ENCODE measurements at places on chromosomes 7 and 10.

GRCh38 chr10:6953271-6953801 lies 373.3 kb upstream of the PRKCQ start:
- DNase-seq: no peak

DNA sequence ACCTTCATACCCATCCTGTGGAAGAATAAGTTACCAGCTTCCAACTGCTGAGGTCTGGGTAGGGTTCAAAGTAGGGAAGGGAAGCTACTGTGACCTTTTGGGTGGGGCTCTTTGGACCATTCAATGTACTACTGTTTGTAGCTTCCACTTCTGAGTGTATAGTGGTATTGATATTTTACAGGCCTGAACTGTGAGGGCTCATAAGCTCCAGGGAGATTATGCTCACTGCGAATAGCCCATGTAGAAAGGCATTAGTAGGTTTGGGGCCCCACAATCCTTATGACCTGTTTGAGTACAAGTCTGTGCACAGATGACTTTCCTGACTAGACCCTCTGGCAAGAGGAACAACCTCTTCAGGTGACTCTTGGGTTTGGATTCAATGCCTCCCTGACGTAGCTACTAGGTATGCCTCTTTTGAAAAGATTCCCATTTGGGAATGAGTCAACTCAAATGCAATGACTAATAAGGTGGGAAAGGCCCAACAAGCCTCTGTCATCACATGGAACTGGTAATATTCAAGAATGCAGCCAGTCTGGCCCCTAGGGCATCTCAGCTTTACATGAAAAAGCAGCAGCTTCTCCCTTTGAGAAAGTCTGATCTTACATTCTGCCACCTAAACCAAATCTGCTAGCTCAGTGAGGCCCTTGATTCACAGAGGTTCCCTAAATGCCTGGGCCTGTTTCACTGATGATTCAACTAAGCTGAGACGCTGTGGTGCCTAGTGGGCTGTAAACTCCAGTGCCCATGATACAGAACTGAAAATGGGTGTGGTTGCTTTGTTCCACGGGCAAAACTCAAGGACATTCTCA lies 79.8 kb downstream of the ABI1 start:
- no peak for DNase-seq

DNA sequence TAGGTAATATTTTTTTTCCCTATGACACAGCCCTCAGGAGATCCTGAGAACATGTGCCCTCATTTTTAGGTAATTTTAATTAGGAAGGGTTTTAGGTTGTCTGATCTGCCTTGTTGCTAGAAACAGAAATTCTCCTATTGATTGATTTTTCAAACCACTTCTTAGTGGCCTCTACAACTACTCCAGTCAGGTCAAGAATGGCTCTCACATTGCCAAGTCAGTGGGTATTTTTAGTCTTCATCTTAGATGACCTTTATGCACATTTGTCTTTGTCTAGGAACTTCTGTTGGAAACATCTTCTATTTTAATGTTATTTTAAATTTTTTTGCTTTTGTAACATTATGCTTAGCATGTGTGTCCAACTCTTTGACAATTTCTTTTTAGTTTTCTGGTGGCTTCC lies 162.3 kb downstream of the MLLT10 start:
- DNase-seq: no peak

GRCh38 chr7:136976504-136977251 lies 108.2 kb downstream of the CHRM2 start:
- DNase-seq: no peak

DNA sequence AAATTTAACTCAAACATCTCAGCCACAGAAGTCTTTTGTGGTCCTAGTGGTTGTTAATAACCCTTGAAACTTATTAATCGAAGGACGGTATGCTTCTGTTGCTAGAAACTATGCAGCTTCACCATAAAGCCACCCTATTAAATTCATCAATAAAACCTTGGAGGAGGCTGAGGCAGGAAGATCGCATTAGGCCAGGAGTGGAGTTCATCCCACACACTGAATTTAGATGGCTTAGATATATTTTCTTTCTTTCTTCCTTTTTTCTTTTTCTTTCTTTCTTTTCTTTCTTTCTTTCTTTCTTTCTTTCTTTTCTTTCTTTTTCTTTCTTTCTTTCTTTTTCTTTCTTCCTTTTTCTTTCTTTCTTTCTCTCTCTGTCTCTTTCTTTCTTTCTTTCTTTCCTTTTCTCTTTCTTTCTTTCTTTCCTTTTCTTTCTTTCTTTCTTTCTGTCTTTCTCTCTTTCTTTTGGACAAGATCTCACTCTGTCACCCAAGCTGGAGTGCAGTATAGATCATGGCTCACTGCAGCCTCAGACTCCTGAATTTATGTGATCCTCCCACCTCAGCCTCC lies 30.9 kb upstream of the CASD1 start:
- no peak for DNase-seq

- no peak for DNase-seq
Observed at GRCh38 chr7:24702755-24703154, 54.5 kb downstream of the GSDME start.

DNA sequence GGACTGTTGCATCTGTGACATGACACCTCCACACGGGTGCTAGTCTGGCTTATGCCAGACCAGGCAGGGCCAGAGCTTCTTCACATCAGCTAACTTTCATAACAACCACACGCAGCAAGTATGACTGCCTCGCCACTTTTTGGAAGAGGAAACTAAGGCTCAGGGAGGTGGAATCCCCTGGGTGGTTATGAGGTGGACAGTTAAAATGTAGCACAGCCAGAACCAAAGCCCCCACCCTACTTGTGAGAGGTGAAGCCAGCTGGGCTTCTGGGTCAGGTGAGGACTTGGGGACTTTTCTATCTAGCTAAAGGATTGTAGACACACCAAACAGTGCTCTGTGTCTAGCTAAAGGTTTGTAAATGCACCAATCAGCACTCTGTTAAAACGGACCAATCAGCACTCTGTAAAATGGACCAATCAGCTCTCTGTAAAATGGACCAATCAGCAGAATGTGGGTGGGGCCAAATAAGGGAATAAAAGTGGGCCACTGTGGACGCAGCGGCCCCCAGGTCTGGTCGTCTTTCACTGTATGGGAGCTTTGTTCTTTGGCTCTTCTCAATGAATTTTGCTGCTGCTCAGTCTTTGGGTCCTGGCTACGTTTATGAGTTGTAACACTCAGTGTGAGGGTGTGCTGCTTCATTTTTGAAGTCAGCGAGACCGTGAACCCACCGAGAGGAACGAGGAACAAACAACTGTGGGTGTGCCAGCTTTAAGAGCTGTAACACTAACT lies 171.0 kb downstream of the PTPN20 start:
- DNase-seq: peak; percentile 41

DNA sequence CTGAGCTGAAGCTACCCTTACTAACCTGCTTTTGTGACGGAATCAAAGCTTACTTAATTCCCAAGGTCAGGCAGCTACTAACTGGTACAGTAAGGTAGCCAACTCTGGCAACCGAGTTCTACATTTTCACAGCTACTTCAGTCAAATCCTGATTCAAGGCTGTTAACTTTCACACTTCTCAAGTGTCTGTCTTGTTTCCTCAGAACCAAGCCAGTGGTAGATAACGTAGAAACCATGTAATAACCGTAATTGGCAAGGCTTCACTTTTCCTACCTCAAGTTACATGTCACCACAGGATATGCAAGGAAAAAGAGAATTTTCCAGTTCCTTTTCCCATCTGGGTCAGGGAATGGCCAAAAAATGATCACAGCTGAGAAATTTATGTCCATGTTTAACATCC lies 746.7 kb downstream of the NRG3 start:
- DNase-seq: no peak

DNA sequence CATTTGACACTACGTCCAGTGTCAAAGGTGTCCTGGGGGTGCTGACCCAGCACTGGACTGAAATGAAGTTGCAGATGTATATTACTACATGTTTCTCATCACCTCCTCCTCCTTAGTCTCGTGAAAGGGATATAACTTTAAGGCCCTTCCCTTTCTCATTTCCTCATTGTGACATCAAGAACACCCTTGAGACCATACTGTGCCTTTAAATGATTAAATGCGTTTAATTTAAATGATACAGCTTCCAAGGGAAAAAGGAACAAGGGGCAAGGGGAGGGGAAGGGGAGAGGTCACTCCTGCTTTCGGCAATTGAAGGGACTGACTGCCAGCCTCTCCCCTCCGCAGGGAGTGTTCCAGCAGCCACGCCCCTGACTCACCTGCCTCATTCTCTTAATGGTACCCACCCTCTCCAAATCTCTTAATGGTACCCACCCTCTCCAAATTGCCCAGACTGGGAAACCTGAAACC lies 80.5 kb upstream of the KMT2E start:
- DNase-seq: no peak

- DNase-seq: peak; percentile 69
Observed at GRCh38 chr7:23020742-23021401, 6.9 kb upstream of the HYCC1 start.

DNA sequence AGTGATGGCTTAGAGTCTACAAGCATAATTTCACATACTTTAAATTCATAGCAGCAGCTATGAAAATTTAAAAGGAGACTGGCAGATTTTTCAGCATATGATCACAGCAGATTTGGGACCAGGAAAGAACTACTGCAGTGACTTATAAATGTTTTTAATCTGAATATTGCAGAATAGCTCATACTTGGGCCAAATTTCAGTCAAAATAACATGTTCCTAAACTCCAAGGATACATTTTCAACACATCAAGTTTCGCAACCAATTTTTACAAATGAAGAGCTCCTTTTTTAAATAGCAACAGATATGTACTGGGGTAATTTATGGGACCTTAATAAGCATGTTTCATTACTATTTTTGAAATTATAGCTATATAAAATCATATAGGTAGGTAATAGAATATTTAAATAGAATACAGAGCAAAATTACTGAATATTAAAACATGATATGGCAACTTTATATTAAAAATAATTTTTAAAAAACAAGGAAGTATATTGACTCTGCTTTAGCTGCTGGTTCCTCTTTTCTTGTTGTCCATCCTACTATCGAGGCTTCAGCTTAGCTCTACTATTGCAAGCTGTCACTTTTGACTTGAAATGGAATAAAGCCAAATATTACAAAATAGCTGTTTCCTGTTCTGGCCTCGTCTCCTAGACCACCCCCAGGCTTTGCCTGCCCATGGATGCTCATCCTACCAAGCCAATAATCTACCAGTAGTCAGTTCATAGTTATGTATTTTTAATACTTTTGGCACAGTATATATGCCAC lies 123.1 kb downstream of the NRBF2 start:
- DNase-seq: no peak

DNA sequence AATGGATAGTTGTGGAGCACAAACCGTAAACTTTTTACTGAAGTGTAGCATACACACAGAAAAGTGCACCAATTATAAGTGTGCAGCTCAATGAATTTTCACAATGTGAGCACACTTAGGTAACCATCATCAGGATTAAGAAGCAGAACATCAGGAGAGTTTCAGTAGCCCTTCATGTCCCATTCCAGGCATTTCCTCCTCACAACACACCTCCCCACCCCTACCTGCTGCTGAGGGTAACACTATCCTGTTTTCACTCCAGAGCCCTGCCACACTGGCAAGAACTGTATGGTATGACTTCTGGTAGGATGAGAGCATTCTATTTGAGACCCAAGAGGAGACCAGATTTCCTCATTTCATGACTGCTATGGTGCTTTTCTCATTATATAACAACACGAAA lies 166.5 kb downstream of the PPP1R3A start:
- DNase-seq: no peak

DNA sequence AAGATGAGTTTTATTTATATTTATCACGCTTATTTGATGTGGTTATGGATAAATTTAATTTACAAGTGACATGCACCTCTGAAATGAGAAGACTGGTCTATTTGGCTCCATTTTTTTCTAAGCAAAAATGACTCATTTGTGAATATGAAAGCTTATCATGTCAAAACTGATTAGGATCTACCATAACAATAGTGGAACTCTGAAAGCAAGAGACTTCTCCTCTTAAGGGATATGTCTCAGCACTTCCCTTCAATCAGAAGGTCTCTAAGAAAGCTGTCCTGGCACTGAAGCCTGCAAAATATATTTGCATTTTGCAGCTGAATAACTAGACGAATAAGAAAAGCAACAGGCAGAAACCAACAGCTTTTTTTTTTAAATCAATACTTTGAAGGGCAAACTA lies 12.7 kb downstream of the FAS start:
- no peak for DNase-seq

DNA sequence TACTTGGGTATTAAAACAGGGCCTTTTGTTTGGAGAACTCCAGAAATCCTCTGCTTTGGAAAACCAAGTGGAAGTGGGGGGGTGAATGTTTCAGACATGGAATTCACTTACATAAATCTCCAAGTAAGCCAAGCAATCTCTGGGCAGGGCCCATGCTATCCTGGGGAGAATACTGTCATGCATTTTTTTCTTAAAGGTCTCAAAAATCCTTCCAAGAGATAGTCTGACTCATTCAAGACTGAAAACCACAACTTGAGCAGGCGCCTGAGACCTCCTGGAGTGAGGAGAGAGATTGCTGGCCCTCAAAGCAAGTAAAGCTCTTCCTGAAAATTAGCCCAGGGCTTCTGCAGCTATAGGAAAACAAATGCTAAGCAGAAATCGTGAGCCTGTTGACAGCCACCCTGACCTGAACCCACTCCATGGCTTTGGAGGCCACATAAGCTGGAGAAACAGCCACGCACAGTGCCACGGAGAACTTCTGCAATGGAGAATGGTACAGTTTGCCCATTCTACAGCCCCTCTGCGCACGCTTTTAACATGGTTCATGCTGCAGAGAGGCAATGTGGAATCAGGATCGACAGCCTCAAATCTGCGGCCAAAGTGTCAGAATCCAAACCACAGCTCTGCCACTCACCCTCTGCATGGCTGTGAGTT lies 203.1 kb upstream of the AUTS2 start:
- DNase-seq: no peak

DNA sequence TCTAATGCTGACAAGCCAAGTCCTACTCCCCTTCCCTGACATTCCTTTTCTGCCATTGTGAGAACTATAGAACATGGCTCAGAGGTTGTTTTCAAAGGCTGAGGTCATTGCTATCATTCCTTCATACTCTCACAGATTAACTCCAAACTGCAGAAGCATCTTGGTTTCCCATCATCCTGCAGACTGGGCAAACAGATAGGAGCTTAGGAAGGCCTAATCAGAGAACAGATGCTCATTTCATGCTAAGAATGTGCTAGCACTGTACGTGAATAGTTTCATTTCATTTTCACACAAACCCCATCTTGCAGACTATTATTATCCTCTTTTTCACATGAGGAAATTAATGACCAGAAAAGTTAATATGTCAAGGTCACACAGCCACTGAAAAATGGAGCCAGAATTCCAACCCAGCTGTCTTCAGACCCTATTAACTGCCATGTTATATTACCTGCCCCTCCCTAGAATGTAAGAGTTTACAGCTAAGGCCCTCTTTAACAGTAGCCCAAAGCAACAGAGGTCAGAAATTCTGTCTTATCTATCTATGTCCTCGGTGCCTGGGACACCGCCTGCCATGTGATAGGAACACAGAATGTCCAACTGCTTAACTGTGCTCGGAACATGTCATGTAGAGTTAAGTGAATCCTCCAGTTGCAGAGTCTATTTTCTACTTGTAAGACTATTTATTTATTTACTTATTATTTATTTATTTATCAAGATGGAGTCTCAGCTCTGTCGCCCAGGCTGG lies 2.9 kb upstream of the LCOR start:
- no peak for DNase-seq

- no peak for DNase-seq
Observed at GRCh38 chr7:85239109-85239508, 52.3 kb upstream of the SEMA3D start.

- DNase-seq: no peak
Observed at GRCh38 chr7:152313217-152313616, 122.6 kb downstream of the KMT2C start.
